ENCODE measurements at places on chromosomes 13 and 19.

DNA sequence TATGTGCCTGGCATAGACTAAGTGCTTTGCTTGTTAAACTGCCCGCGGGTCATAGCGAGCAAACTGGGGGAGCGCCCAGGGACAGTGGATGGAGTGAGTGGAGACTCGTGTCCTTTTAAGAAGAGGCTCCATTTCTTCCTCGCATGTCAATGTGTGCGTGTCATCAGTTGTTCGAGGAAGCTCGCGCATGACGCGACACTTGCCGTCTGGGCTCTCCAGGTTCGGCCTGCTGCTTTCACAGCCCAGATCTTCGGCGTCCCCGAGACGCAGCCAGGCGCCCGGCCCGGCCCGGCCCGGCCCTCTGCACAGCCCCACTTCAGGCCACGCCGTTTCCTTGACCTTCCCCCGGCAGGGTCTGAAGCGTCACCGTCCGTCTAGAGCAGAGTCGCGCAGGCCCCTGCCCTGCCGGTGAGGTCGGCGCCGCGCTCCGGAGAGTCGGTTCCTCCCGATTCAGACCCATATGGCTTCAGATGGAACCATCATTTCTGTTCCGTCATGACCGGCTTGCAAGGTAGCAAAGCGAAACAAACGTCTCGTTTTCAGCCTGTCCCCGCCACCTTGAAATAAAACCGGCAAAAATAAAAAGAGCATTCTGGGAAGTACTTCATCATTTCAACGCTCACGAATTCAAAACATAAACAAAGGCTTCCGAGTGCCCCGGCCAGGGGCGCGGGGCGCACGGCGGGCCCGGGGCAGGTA lies 599 bp upstream of the ARHGEF7 start:
- DNase-seq, result no peak

DNA sequence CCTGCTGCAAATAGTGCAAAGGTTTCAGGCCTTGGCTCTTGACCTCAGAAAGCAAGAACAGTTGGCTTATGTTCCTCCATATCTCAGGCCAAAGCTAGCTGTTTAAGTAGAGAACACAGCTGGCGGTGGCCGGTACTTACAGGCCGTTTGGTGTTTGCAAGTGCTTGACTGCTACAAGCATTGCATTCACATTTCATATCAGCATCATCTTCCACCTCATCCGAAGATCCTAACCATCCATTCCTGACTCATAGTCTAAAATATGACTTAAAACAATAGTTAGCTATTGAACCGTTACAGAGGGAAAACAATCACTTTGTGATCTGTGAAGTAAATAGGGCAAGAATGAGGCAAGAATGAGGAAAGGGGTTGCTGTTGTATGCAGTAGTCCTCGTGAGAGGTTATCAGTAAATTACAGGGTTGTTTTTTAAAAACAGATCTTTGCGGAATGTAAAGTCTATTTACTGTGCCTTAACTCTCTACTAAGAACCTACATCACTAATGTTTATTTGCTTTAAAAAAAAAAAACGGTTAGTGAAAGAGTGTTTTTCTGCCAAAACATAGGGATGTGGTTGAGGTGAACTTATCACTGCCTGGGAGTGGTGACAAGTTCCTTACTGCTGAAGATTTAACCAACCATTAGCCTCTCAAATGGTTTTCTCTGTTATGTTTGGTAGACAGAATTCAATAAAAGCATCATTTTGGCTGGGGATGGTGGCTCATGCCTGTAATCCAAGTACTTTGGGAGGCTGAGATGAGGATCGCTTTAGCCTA lies 21.6 kb upstream of the WDR88 start:
- no peak for DNase-seq

GRCh38 chr13:104422668-104423067 lies 1356.5 kb upstream of the SLC10A2 start:
- DNase-seq, result no peak

- DNase-seq, result no peak
Observed at GRCh38 chr13:31998131-31998530, 33.4 kb upstream of the FRY start.

Data from activated T-cell treated with anti-CD3 and anti-CD28 coated beads for 24 hours (primary cell).